Neuronal stem cell (in vitro differentiated cells): ENCODE measurements at places on chromosomes 5 and 9.

- no peak for DNase-seq
Observed at GRCh38 chr5:58149746-58150145, 310.1 kb downstream of the PLK2 start.

- no peak for DNase-seq
Observed at GRCh38 chr9:115596021-115596745, 478.2 kb upstream of the TNC start.

DNA sequence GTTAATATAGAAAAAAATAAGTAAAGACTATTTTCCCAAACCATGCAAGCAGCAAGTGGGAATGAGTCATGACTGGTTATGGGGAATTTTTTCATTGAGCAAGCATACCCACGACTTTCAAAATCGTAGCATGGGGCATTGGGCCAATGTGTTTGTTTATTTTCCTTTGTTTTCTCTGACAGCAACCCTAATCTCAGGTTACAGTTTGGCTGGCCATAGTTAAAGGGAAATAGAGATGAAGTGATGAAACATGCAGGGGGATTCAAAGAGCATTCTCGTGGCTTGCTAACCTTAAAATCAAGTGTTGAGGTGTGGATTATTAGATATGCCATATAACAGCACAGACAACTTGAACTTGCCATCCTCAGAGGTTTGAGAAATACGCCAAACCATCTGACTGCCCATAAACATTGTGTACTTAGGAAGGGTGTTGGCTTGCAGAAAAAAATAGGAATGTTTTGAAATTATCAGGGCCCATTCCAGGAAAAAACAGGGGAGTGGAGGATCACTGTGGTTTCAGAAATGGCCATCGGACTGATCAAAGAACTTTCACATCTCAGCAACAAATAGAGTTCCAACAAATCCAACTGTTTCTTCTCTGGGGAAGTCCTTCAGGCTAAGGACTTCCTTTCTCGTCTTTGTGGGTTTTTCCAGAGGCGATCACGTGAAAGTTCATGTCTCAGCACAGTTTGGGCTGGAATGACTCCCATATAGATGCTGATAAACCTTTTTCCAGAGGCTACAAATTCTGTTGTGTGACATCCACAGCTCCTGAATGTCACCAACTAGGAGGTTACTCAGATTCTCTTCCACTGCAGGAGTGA, 259.1 kb downstream of the SYK start:
- no peak for DNase-seq

DNA sequence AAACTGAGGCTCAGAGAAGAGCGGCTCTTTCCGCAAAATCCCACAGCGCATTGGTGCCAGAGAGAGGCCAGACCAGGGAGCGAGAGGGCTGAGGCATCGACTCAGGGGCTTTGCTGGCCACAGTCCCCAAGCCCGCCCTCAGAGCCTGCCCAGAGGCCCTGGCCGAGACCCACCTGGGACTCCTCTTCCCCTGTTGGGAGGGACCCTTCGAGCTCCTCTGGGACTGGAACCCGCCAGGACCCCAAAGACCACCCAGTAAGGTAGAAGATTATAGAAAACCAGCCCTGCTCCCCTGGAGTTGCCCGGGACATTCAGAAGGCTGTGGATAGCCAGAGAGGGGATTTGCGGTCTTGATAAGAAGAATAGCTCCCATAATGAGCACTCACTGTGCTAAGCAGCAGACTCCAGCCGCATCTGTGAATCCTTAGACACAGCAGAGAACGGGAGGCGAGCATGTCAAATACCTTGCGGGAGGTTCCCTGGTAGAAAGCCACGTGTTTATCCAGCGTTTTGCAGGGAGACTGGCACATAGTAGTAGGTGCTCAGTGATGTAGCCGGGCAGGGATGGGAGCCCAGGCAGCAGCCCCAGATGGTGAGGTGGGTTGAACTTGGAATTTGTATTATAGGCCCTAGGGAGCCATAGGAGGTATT, 651 bp upstream of the AK1 start:
- DNase-seq = peak; percentile 46

DNA sequence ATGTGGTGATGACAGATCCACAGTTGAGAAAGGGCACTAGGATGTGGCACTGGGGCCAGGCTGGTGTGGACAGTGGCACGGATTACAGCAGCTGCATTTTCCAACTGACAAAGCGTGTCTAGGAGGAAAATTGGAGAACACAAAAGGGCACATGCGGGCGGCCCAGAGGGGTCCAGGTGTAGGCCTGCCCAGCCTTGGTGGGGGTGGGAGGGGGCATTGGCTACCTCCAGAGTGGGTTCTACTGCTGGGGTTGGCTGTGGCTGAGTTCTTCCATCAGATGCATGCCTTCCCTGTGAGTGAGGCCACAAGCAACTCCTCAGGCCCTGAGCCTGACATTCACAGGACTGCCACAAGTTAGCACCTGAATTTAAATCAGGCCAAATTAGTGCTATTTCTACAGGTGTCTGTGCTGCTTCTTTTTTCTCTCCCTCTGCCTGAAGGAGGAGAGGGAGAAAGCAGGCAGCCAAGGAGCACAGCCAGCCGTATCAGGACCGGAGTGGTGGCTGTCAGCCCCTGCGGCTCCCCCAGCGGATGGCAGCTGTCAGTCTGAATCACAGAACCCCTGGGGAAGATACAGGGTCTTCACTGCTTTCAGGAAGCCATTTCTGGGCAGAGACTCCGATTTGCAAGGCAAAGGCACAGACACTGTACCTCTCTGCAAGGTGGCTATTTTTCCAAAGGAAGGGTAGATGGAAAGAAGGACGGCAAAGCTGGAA, 464.2 kb downstream of the SPOCK1 start:
- no peak for DNase-seq

- no peak for DNase-seq
Observed at GRCh38 chr5:157050050-157050449, 8.9 kb downstream of the HAVCR1 start.

DNA sequence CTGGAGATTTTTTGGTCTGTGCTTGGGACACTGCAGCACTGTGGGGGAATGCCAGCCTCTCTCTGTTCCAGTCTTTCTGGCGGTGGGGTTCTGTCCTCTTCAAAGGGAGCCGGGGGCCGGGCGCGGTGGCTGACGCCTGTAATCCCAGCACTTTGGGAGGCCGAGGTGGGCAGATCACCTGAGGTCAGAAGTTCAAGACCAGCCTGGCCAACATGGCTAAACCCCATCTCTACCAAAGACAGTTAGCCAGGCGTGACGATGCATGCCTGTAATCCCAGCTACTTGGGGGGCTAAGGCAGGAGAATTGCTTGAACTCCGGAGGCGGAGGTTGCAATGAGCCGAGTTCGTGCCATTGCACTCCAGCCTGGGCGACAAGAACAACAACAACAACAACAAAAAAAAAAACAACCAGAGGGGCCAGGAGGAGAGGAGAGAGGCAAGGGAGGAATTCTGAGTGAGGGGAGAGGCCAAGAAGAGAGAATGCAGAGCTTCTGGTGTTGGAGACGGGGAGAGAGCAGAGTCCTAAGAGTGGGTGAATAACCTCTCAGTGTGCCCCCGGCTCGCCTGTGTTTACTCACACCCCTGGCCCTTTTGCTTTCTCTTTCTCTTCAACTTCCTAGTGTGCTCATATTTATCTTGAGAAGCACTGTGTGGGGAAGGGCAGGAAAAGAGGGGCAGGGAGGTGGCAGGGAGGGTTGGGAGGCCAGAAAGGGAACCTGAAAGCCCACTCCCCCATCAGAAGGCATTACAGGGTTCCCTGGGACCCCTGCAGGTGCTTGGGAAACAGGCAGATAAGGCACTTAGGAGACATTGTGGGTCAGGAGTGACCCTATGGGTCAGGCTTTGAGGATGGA, 3.2 kb upstream of the SET start:
- no peak for DNase-seq

DNA sequence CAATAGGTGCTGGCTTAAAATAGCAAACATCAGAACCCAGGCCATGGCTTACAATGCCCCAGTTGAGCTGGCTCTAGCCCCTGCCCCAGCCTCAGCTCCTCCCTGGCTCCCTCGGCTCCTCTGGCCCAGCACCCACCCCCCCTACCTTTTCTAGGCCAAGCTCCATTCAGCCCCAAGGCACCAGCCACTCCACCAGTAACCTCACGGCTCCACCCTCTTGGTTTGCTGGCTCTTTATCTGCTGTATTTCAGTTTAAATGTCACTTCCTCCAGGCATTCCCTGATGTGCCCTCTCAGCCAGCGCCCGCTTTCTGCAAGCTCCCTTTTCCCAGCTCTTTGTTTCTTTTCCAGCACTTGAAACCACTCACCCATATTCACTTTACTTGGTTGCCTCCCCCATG, 10.6 kb downstream of the C1QTNF2 start:
- DNase-seq = no peak

DNA sequence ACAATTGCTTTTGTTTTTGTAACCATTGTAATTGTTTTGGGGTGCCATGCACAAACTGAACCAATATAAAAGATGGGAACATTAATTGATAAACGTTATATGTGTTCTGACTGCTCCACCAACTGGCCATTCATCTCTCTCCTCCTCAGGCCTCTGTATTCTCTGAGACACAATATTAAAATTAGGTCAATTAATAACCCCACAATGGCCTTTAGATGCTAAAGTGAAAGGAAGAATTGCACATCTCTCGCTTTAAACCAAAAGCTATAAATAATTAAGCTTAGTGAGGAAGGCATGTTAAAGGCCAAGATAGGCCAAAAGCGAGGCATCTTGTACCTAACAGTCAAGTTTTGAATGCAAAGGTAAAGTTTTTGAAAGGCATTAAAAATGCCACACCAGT, 448.4 kb upstream of the ITGA1 start:
- DNase-seq = no peak

GRCh38 chr5:169599451-169599850, 15.9 kb downstream of the SPDL1 start:
- DNase-seq = no peak

- DNase-seq = no peak
Observed at GRCh38 chr5:68200288-68200687, 15.3 kb upstream of the PIK3R1 start.

DNA sequence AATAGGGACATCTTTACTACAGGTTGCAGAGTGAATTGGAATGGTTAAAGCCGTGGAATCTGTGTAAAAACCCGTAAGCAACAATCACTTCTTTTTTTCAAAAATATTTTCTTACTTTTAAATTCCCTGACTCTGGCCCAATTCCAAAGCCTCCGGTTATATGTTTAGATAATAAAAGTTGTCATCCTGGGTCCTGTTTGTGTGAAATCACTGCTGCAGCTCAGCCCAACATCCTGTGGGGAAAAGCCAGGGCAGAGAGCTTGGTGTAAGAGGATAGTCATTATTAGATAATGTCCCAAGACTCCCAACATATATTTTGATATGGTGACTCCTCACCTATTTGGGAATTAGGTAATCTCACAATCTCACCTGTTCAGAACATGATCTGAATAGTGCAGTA, 586.0 kb upstream of the BRINP1 start:
- no peak for DNase-seq

- DNase-seq = peak; percentile 12
Observed at GRCh38 chr5:73170522-73170921, 2.5 kb upstream of the TMEM174 start.

GRCh38 chr5:59130431-59130830, 547.6 kb downstream of the RAB3C start:
- DNase-seq = no peak

GRCh38 chr5:174755106-174755505, 30.7 kb downstream of the MSX2 start:
- no peak for DNase-seq

GRCh38 chr5:173826086-173826427, 62.1 kb upstream of the CPEB4 start:
- DNase-seq = no peak
